ENCODE measurements at places on chromosomes 12 and 14.

GRCh38 chr12:120081641-120082040, 34.9 kb downstream of the RAB35 start:
- DNase-seq = no peak

DNA sequence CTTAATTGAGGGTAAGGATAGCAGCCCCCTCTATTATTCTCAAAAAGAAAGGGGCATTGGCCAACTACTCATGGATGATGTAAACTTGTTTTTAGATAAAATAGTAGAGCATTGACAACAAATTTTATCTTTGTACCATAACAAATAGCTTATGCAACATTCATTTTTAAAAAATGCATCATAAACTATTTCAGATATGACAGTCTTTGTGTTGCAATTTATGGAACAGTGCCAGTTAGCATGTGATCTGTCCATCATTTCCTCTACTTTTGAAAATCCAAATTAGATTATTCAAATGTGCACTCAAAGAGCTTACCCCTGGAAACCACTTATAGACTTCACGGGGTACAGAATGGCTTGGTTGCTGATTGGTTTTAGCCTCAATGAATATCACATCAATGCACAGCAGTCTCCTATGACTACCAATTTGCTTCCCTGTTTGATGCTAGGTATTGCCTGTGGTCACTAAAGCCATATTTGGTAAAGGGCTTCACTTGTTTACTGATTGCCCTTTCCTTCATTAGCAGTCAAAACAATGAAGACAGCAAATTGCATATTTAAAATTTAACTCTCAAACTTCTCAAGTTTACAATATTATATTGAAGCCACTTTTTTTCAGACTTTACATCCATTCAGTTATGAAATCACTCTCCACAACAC, 274.9 kb upstream of the MGAT4C start:
- no peak for DNase-seq

GRCh38 chr14:58401587-58401986, 5.9 kb downstream of the TOMM20L start:
- DNase-seq = no peak

GRCh38 chr12:52527121-52527800, 7.1 kb upstream of the KRT5 start:
- DNase-seq = no peak

DNA sequence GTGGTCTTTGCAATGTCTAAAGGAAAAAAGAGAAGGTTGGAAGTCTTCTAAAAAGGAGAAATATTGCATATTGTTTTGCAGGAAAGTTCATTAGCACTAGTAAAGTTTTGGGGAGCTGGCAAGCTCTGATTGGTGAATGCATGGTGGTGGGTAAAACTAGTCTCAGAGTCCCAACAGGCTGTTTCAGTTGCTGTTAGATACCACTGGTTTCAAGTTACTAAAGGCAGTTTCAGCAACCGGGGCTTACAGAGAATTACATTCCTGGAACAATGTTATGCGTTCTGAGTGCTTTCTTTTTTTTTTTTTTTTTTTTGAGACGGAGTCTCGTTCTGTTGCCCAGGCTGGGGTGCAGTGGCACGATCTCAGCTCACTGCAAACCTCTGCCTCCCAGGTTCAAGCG, 208.2 kb downstream of the EPS8 start:
- no peak for DNase-seq

DNA sequence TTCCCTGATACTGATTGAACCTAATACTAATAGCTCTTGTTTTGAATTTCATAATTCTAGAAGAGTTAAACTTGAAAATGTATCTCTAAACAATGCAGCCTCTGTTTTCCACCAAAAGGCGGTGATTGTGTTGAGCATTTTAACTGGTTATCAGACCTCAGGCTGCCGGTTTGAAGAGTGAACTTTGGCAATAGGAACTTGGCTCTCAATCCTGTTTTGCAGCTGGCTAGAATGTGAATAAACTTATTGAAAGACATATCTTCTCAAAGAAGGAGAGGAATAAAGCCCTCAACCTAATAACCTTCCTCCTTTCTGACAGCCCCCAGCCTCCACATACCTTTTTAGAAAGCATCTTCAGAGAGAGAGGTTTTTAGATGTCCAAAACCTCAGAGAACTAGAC, 105.4 kb downstream of the SRGAP1 start:
- no peak for DNase-seq

- no peak for DNase-seq
These were observed 224.9 kb downstream of the FBXL14 start for GRCh38 chr12:1369460-1369859.

- DNase-seq = no peak
These were observed 148.4 kb upstream of the FKBP4 start for GRCh38 chr12:2646341-2646740.

DNA sequence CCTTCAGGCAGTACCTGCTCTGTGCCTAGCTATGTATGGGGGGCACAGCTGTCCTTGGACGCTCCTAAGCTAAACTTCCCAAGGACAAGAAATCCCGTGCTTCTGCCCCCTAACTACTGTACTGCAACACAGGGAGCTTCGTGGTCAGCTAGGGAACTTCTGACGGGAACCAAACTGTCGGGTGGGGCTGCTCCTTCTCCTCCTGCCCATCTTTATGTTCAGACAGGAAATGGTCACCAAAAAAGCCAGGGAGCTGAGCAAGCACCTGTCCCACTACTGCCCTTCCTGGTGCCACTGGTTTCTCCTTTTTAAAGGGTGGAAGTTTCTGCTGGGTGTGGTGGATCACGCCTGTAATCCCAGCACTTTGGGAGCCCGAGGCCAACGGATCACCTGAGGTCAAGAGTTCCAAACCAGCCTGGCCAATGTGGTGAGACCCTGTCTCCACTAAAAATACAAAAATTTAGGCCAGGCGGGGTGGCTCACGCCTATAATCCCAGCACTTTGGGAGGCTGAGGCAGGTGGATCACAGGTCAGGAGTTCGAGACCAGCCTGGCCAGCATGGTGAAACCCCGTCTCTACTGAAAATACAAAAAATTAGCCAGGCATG, 26.6 kb downstream of the PXN start:
- no peak for DNase-seq

GRCh38 chr14:89634037-89634436, 217.0 kb upstream of the FOXN3 start:
- DNase-seq = no peak

GRCh38 chr12:109443794-109444193, 33.3 kb downstream of the KCTD10 start:
- DNase-seq = no peak

DNA sequence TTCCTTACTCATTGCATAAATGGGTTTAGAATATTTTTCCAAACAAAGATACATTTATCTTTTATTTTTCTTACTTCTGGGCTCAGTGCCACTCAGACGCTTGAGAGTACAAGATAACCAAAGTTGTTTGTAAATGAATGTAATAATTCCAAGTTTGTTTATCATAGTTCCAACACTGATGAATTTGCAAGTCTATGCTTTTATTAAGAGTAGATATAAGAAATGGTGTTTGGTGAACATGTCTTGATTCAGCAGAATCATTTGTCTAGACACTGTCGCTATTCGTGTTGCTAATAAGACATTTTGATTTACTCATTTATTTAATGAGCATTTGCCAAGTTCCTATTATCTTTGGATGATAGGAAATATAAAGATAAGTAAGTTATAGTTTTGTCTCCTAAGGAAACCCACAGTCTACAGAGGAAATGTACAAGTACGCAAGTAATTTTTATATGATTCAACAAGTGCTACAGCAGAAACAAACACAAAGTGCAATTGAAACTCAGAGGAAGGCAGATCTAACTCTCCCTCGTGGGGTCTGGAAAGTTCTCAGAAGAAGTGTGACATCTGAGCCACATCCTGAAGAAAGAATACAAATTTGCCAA, 132.8 kb upstream of the FSCB start:
- no peak for DNase-seq

GRCh38 chr12:8629486-8630033, 16.9 kb upstream of the AICDA start:
- no peak for DNase-seq

GRCh38 chr12:115223322-115223721, 539.3 kb upstream of the TBX3 start:
- DNase-seq = no peak

DNA sequence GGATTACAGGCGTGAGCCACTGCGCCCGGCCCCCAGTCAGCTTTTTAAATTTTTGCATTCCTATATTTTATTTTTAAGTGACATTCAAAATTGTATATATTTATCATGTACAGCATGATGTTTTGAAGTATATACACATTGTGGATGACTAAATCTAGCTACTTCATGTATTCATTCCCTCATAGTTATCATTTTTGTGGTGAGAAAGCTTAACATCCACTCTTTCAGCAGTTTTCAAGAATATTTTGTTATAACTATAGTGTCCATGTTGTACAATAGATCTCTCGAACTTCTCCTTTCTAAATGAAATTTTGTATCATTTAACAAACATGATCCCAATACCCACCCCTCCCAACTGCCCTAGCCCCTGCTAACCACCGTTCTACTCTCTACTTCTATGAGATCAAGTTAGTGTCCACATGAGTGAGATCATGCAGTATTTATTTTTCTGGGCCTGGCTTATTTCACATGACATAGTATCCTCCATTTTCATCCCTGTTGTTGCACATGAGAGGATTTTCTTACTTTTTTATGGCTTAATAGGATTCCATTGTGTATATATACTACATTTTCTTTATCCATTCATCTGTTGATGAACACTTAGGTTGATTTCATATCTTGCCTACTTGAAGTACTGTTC, 8.8 kb upstream of the HEBP1 start:
- DNase-seq = no peak

DNA sequence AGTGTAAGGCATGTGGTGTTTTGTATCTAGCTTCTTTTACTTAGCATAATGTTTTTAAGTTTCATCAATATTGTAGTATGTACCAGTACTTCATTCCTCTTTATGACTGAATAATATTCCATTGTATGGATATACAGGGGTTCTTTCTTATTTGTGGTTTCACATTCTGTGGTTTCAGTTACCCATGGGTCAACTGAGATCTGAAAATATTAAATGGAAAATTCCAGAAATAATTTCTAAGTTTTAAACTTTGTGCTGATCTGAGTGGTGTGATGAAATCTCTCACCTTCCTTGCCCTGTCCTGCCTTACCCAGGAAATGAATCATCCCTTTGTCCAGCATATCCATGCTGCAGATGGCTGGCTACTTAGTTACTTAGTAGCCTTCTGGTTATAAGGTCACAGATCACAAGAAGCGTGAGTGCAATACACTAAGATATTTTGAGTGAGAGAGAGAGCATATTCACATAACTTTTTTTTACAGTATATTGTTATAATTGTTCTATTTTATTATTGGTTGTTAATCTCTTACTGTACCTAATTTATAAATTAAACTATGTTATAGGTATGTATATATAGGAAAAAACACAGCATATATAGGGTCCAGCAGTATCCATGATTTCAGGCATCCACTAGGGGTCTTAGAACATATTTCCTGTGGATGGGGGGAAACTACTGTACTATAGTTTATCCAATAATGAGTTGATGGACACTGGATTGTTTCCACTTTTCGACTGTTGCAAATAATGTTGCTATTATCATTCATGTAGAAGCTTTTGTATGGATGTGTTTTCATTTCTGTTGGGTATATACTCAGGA, 59.6 kb upstream of the LRTM2 start:
- no peak for DNase-seq

DNA sequence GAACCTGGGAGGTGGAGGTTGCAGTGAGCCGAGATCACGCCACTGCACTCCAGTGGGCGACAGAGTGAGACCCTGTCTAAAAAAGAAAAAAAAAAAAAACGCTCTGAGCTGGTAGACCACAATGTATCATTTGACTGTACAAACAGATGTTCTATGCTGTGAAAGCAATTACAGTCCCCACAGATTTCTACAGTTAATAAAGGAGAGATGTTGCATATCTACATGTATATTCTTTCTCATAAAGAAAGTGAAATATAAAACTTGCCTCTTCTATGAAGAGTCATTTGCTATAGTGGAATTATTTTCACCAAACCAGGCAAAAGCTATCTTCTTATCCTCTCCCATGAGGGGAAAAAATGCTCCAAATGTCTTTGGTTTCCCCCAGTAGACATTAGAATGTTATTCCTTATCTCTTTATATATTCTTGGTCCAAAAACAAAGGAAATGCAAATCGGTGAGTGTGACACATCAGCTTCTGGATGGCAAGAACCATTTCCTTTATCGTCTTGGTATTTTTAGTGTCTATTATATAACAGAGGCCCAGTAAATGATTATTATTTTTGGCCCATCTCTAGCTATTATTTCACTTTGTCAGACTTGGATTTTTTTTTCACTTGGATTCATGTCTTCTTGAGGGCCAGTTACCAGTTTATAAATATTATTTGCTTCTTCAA, 230.4 kb downstream of the SSPN start:
- DNase-seq = no peak
